Placental pericyte (primary cell): ENCODE measurements at places on chromosomes 5 and 9. TPM values are rescaled to one million over a fixed set of nuclear protein-coding genes. Genes with fewer than 3 reads are reported as not detected.

The CENPP gene
- total RNA-seq: 1.5 and 7.7 TPM in 2 replicates

The NR5A1 gene
- total RNA-seq: not detected in 2 replicates

The OTULINL gene
- total RNA-seq: 0.66 and 28.2 TPM in 2 replicates

The PAPPA gene
- 357 and 427 TPM in 2 replicates for total RNA-seq

The TRIM32 gene
- total RNA-seq: 24.1 and 34.1 TPM in 2 replicates

The FSD1L gene
- 4.8 and 9.7 TPM in 2 replicates for total RNA-seq

The LRRC19 gene
- total RNA-seq: not detected in 2 replicates

The CFAP77 gene
- total RNA-seq: not detected in 2 replicates

The PTGER4 gene
- total RNA-seq: 2.2 and 13.0 TPM in 2 replicates

The MORN5 gene
- total RNA-seq: 0.29 TPM in 1 of 2 replicates, not detected in the other

The HK3 gene
- under 0.01 TPM in 1 of 2 replicates, not detected in the other for total RNA-seq

The FBLL1 gene
- 0.29 and 0.66 TPM in 2 replicates for total RNA-seq

The CDH6 gene
- total RNA-seq: 5.7 TPM in 1 of 2 replicates, not detected in the other

The LCN15 gene
- not detected in 2 replicates for total RNA-seq
